ENCODE measurements at places on chromosomes 7 and 10. TPM values are rescaled to one million over a fixed set of nuclear protein-coding genes. Genes with fewer than 3 reads are reported as not detected.

Gene FAM13C
- 7.7 TPM for total RNA-seq

Gene GIMAP6
- 24.6 TPM for total RNA-seq

Gene BLNK
- 0.65 TPM for total RNA-seq

Gene ATP6V0A4
- total RNA-seq = not detected

Gene AQP1
- total RNA-seq = 123 TPM

Gene MAPK8
- total RNA-seq = 35.8 TPM

Gene MYO1G
- total RNA-seq = 0.57 TPM

Gene COL17A1
- total RNA-seq = 0.18 TPM

Gene SLC35G1
- 2.7 TPM for total RNA-seq
